ENCODE measurements at places on chromosomes 3 and 15. TPM values are rescaled to one million over a fixed set of nuclear protein-coding genes. Genes with fewer than 3 reads are reported as not detected.
A peak's percentile ranks its signal among the peaks of the same experiment; 100 is the strongest.

The CA12 gene
- 2.3 TPM for total RNA-seq

The MYO5C gene
- 8.2 TPM for total RNA-seq

- DNase-seq, result no peak
These were observed 262.1 kb upstream of the TGFBR2 start for GRCh38 chr3:30344288-30344687.

DNA sequence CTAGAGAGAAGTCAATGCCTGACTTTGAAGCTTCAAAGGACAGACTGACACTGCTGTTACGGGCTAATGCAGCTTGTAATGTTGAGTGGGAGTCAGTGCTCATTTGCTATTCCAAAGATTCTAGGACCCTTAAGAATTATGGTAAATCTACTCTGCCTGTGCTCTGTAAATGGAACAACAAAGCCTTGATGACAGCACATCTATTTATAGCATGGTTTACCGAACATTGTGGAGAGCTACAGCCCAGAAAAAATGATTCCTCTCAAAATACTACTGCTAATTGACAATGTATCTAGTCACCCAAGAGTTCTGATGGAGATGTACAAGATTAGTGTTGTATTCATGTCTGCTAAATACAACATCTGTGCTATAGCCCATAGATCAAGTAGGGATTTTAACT lies 262.3 kb downstream of the EPHA6 start:
- DNase-seq, result no peak

DNA sequence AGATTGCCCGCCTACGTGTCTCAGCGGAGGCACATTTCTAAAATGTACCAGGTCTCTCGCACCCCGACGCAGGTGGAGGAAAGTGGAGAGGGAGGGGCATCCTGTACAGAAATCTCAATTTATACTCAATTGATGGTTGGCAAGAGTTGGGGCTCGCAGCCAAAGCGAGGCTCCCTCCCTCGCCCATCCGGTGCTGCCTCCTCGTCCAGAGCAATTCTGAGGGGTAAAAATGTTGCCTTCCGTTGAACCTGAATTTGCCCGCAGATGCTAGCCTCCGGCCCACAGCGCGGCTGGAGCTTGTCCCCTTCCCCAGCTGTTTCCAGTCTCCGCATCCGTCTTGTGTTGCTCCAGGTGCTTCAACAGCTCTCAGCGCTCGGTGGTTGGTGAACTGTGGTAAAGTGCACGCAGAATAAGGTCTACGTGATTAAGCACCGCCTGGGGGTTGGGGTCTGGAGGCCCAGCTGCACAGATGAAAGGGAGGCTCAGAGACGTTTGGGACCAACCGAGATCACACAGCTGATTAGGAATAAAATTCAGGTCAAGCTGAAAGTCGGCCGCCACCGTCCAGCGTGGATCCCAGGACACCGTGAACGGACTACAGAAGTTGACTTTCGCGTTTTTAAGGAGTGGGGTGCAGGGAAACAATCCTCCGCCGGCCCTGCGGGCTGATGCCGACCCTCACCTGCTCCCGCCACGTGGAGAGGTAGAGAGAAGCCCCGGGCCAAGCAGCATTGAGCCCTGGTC lies 846 bp upstream of the POLG start:
- DNase-seq, result no peak

DNA sequence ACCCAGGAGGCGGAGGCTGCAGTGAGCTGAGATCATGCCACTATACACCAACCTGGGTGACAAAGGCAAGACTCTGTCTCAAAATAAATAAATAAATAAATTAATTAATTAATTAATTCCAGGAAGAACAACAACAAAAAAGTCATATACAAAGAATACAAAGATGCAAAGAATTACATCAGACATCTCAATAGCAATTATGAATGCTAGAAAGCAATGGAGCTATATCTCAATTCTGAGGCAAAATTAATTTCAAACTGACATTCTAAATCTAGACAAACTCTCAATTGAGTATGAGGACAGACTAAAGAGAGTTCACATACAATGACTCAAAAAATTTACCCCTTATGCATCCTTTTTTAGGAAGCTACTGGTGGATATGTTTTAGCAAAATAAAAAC lies 69.6 kb upstream of the CTNNB1 start:
- no peak for DNase-seq

The PCBP4 gene
- 68.3 TPM for total RNA-seq

DNA sequence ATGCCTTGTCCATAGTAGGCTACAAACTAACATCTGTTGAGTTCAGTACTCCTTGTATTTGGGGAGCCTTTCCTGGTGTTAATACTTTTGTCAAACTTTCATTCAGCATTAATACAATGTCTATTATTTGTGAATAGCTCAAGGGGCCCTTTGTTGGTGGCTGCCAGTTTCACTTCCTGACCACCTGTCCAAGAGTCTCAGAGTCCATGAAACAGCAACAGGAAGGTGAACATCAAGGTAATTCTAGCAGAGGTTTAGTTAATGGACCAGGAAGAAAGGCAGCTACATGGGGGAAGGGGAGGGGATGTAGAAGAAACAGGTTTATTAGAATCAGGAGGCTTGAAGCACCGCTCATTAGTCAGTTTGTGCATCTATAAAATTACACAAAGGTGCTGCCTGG lies 386.9 kb downstream of the PDCD6IP start:
- no peak for DNase-seq

- no peak for DNase-seq
These were observed 42.2 kb downstream of the C3orf85 start for GRCh38 chr3:109178708-109179107.

DNA sequence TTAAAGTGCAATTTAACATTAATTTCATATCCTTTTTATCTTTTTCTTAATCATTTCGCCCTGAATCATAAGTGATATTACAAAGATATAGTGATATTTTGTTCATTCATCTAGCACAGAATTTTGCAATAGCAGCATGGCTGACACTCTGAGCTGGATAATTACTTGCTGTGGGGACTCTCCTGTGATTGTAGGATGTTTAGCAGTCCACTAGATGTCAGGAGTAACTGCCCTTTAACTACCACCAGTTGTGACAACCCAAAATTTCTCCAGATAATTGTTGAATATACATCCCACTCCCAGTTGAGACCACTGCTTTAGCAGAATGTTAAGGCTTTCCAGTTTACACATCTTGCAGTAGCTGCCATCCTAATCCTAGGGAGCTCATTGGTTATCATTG lies 196.8 kb upstream of the MBNL1 start:
- no peak for DNase-seq

The PSTPIP1 gene
- total RNA-seq, result 6.1 TPM

- DNase-seq, result no peak
These were observed 25.3 kb downstream of the MEF2A start for GRCh38 chr15:99590913-99591646.

GRCh38 chr15:68765602-68766368 lies 54.9 kb downstream of the ANP32A start:
- no peak for DNase-seq

The OR5AC2 gene
- not detected for total RNA-seq

- no peak for DNase-seq
These were observed 375.2 kb upstream of the SGO1 start for GRCh38 chr3:20561166-20561565.

- no peak for DNase-seq
These were observed 84.9 kb upstream of the BCL6 start for GRCh38 chr3:187830181-187830580.

DNA sequence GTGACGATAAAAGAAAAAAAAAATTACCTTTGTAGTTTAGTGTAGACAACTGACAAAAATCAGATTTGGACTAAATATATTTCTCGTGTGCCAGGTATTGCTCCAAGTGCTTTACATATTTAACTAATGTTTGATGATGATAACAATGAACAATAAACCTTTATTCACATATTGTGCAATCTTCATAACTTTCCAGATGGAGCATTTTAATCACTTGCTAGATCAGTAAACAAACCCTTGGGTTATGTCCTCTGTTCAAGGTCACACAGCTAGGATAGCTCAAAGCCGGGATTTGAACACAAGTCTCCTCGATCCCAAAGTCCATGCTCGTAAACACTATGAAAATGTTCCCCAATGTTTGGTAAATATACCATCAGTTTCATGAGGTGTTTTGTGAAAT lies 14.5 kb downstream of the NCEH1 start:
- DNase-seq, result no peak

DNA sequence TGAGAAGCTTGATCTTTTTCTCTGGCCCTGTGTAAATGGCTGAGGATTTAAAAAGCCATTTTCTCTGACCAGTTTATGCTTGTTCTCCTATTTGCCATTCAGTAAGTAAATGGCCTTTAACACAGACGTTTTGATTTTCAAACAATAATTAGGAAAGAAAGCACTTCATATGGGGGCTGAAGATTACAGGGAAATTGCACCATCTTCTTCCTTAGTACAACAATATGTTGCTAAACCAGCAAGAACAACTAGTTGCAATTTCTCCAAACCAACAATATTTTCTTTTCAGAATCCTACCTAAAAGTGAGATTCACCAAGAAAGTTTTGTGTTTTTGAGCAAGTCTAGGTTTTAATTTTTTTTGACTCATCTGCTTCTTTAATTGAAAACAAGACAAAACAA lies 80.5 kb upstream of the CCNL1 start:
- no peak for DNase-seq

DNA sequence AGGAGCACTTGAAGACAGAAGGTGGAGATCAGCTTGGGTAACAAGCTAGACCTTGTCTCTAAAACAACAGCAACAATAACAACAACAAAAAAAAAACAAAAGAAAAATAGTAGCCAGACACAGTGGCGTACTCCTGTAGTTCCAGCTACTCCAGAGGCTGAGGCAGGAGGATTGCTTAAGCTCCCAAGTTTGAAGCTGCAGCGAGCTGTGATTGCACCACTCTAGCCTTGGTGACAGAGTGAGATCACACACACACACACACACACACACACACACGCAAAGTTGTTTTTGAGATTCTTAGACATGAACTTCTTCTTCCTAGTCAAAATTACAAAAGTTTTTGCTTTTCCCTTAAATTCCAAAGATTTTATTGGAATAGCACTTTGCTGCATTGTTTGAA lies 93.0 kb upstream of the IGSF10 start:
- peak; percentile 36 for DNase-seq

GRCh38 chr15:89132611-89133507 lies 44.6 kb downstream of the ABHD2 start:
- DNase-seq, result peak; percentile 49

The PARP15 gene
- total RNA-seq, result 1.6 TPM

DNA sequence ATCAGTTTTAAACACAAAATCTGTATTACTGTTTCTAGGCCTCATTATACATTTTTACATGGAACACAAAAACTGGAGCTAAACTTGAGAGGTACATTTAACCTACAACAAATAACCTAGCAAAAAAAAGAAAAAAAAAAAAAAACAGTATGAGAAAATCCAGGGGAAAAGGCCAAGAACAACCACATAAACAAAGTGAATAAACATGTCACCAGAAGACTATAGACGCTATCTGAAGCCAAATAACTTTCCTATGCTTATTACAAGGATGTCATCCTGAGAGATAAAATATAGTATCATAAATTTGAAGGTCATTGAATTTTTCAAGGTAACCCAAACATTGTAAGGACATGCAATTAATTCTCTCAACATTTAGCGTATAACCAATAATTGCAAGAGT lies 911.6 kb downstream of the ROBO1 start:
- DNase-seq, result no peak

DNA sequence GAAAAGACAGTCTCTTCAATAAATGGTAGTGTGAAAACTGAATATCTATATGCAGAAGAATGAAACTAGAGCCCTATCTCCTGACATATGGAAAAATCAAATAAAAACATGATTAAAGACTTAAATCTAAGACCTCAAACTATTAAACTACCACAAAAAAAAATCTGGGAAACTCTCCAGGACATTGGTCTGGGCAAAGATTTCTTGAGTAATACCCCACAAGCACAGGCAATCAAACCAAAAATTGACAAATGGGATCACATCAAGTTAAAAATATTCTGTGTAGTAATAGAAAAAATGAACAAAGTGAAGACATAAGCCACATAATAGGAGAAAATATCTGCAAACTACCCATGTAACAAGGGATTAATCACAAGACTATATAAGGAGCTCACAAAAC lies 286.4 kb downstream of the TBC1D5 start:
- no peak for DNase-seq

DNA sequence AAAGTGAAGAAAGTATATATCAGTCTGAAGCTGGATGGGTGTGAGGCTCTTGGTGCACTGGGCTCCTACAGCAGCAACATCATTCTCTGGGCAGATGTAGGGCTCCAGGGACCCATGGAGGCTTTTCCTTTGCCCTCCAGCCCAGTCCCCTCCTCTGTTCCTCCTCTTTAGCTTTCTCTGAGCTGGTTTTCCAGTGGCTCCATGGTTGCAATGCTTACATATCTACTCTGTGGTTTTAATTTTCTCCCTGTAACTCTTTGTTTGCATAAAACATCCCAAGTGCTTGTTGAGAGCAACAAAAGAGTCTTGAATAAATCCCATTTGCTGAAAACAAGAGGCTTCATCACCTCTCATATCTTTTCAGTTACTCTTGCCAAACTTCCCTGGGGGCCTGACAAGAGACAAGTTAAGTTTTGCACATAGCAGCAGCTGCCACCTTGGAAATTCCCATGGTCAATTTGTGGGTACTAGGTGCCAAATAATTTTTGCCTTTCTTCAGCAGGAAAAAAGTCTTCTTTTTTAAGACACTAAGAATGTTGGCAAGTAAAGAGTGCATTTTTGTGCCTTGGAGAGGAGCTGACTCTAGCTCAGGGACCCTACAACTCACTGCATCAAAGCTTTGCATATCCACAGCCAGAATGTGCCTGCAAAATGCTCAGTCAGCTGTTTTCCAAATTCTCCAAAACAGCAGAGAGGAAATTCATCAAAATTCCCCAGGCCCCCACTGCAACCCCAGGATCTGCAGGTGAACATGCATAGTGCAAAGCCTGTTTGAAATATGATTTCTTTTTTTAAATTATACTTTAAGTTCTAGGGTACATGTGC lies 41.9 kb downstream of the COLQ start:
- DNase-seq, result no peak

The ONECUT1 gene
- not detected for total RNA-seq

DNA sequence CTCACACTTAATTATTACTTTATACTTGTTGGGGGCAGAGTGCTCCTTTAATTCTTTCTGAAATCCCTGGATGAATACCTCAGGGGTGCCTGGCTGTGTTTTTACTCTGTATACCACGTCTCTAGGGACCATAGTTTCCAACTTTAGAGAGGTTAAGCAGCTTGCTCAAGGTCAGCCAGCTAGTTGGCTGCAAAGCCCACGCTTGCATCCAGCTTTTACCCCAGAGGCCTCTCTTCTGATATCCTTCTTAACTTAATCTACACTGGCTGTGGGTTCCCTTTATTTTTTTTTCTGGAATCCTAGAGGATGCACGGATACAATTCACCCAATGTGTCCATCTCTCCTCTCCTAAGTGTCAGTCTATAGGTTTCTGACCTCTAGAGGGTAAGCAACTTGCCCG lies 1.4 kb downstream of the PDZRN3 start:
- DNase-seq, result peak; percentile 36

- no peak for DNase-seq
These were observed 118.1 kb downstream of the SLC25A26 start for GRCh38 chr3:66338927-66339326.
